Right ventricle myocardium superior (tissue), 1 donor: ENCODE measurements at places on chromosomes 6 and 20.

GRCh38 chr20:52539891-52540290 lies 348.3 kb upstream of the ZFP64 start:
- DNase-seq, result no peak

GRCh38 chr6:75494290-75494689 lies 690 bp upstream of the FILIP1 start:
- no peak for DNase-seq

- no peak for DNase-seq
These were observed 63.4 kb downstream of the PRDM1 start for GRCh38 chr6:106149472-106150069.

DNA sequence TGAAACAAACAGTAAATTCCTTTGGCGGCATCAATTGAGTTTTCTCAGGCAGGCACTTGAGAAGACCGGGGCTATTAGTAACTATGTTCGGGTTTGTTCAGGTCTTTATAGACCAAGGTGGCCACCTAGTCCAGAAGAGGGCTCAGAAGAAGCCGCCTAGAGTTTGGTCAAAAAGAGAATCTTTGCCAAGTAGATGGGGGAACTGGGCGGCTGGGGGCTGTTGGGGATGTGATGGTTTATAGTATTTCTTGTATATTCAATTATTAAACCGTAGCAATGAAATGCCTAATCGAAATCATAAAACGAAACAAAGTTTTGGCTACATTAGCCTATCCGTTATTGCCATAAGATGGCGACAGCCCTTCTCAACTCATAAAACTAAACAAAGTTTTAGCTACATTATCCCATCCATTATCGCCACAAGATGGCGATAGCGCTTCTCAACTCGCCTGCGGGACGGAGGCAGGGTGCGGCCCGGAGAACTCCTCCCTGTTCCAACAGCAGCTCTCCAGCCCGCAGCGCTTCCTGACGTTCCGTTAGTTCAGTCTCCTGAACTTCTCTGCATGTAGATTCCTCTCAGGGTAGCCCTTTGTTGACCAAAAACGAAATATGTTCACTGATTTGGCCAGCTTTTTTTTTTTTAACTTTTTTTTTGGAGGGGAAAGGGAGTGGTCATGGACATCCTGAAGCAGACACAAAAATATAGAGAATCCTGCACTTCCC lies 120.5 kb upstream of the PRSS16 start:
- peak; percentile 92 for DNase-seq

DNA sequence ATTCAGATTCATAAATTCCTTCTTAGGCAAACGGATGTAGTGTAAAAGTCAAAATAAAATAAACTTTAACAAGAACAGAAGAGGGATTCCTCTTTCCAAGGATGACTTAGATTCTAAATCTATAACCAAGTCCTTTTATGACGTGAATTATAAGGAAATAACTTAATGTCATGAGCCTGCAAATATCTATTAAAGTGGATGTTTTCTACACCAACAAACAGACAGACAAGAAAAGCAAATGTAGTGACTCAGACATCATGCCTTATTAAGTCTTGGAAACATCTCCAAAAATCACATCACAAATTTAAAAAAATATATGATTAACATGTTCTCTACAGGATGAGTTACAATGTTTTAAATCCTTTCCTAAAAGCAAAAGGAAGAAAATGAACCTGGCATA lies 397.1 kb downstream of the ESR1 start:
- no peak for DNase-seq

DNA sequence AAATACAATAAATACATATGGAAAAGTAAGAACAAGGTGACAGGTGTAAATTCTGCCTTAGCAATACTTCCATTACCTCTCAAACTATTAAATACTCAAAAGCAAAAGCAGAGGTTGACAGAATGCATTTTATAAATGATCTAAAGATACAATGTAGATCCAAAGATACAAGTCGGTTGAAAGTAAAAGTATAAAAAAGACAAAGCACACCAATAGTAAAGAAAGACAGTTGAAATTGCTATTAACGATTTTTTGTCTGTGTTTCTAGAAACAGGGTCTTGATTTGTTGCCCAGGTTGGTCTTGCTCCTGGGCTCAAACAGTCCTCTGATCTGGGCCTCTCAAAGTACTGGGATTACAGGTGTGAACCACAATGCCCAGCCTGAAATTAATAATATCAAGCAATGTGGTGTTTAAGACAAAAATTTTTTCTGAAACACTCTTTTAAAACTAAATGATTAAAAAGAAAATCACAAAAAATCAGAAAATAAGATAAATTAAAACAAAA lies 23.9 kb downstream of the ULBP1 start:
- DNase-seq, result no peak

DNA sequence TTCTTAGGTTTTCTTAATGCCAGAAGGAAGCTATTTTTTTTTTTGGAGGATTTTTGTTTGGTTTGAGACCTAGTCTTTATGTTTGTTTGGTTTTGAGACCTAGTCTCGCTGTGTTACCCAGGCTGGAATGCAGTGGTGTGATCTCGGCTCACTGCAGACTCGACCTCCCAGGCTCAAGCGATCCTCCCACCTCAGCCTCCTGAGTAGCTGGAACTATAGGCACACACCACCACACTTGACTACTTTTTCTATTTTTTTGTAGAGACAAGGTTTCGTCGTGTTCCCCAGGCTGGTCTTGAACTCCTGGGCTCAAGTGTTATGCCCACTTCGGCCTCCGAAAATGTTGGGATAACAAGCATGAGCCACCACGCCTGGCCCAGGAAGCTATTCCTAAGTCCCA lies 67.8 kb upstream of the NHSL1 start:
- DNase-seq, result no peak

DNA sequence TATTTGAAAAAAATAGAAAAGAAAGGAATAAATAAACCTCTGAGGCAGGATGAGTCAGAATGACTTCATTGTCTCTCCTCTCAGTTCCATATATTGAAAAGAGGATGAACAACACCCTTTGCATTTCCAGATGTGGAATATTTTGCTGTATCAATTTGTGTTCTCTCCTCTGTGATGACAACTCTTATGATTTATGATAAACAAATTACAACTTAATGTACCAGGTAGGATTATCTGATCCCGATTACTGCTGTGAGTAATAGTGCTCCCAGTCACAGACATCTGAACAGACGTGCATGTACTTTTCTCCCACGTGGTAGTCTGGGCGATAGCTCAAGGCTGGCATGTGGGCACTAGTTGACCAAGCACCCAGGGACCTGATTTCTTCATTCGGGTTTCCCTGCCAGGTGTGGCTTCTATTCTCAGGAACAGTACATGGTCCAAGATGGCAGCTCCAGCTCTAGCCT lies 142.1 kb upstream of the SULF2 start:
- DNase-seq, result no peak

DNA sequence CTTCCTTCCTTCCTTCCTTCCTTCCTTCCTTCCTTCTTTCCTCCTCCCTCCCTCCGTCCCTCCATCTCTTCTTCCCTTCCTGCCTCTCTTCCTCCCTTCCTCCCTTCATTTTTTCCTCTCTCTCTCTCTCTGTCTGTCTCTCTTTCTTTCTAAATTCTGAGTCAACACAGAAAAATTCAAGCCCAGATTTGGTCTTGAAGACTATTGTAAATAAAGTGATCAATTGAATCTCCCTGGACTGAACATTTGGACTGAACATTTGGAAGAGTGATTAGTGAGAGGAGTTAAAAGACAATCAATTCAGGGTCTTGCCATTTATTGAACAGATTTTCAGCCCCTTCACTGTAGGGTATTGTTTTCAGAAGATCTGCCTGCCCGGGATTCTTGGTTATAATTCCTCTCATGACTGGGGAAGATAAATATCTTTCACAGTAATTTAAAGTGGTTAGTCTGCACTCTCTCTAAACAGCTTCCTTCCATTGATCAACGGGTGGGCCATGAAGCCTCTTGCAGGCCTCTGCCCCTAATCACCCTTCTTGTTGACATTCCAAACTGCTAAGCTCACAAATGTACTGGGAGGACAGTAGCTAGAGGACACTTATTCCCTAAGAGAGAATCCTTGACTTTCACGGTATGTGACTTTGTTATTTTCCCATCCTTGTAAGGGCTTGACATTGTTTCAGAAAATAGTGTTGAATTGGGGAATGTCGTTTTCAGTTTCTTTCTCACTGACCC lies 101.7 kb upstream of the BMP2 start:
- no peak for DNase-seq

- DNase-seq, result no peak
These were observed 61.0 kb downstream of the SNAI1 start for GRCh38 chr20:50043573-50044352.

- DNase-seq, result no peak
These were observed 256.2 kb downstream of the EPHA7 start for GRCh38 chr6:93163146-93163545.

GRCh38 chr6:25309886-25310285 lies 30.7 kb downstream of the CARMIL1 start:
- no peak for DNase-seq

DNA sequence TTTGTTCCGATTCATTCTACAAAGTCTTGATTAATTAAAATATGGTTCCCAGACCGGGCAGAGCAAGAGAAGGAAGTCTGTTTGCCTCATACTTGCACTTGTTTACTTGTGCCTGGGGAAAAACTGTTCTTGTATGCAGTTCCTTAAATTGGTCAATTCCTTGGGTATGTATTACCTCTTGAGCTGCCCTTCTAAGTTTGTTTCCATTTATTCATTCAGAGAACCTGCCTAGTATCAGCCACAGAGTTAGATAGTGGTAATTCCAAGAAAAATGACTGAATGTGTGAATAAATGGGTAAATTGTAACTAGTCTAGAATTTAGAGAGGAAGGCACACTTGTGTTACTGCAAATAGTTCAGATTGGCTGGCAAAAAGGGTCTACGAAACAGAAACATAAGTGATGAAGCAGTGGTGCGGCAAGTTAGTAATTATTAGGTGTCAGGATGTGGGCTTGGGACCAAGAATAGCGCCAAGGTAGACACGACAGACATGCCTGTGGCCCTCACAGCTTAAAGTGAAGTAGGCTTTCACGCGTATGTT lies 525 bp upstream of the MAK start:
- DNase-seq, result no peak

DNA sequence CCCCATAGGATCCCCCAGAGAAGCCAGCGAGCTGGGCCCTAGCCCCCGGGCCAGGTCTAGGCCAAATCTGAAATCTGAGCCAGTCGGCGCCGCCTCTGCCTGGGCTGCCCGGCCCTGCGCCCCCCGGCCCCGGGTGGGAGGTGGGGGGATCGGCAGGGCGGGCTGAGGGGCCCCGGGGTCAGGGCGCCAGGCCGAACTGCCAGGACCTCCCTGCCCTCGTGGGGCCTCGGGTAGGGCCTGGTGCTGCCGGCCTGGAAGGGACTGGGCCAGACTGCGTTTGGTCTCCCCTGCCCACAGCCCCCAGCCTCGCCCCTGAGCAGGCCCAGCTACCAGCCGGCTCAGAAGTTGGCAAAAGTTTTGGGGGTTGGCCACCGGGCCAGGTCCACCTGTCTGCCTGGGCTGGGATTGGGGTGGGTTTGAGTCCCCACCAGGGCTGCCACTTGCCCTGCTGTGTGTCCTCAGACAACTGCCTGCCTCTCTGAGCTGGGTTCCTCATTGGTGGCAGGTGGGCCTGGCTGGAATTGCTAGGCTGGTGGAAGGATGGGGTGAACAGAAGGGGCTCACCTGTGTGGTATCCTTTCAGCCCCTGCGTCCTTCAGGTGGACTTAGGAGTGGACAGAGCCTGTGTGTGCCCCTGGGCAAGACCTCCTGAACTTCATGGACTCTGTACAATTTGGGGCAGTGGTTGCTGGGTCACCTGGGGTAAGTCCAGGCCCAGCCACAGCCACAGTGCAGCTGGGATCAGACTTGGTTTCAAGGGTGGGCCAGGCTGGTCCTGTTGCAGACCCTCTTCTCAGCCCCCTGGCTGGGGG lies 801 bp downstream of the SRC start:
- no peak for DNase-seq

- DNase-seq, result no peak
These were observed 137.8 kb upstream of the SPACA1 start for GRCh38 chr6:87909849-87910248.

DNA sequence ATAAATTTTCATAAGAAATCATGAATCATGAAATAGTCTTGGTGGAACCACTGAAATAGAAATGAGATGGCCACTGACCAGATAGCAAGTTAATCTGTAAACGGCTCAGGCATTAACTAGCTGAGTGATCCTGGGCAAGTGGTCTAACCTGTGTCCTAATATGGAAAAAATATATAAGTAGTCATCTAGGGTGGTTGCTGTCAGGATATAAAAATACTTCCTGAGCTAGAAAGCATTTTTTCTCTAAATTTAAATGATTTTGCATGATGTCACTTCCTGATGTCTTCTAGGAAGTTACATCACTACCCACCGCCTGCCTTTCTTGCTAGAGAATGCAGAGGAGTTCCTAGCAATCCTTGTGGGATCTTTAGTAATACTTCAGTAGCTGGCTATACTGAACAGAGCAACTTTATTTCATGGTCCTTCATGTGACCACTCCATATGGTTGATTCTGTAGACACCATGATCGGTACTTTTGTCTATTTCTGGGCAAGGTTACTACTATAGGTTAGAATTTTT lies 228.1 kb upstream of the CEP162 start:
- no peak for DNase-seq

- no peak for DNase-seq
These were observed 28.9 kb downstream of the TREM1 start for GRCh38 chr6:41257369-41258195.

DNA sequence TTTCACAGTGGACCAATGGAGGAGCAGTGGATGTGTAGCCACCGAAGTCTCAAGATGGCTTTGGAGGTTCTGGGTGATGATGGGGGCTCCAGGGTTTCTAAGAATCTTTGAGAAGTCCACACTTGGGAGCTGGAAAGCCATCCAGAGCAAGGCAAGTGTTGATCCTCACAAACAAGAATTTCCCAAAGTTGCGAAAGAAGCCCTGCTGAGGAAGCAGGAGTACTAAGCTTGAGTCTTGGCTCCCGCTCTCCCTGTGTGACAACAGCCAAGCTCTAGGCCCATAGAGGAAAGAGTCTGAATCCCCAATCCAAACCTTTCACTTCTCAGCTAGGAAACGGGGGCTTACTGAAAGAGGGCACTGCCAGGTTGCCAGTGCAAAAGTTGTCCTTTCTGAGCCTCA lies 106.0 kb downstream of the EDN3 start:
- DNase-seq, result no peak

DNA sequence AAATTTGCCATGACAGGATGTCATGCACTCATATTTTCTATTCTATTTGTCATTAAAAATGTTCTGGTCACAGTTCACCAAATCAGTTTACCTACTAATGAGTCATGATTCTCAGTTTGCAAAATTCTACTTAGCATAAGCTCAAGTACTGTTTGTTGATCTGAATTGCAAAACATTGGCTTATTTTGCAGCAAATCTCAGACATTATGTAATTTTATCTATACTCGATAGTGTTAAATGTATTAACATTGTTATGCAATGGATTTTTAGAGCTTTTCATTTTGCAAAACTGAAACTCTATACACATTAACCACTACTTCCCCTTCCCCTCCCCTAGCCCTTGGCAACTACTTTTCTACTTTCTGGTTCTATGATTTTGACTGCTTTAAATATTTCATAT lies 213.8 kb upstream of the ZFP64 start:
- DNase-seq, result no peak

DNA sequence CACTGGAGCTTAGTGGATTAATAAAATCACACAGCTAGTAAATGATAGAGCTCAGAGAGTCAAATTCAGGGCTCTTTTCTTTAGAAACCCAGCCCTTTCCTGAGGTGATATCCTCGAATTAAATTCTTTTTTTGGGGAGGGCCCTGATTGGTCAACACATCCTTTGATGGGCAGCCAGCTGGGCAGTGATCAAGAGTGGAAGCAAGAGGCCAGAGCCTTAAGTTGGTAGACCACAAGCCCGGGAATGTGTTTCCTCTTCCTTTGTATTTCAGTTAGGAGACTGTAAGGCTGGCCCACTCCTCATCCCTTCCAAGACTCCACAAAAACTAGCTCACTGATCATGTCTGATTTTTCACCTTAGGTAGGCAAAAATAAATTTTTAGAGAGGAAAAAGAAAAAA lies 640.5 kb downstream of the DHX35 start:
- DNase-seq, result no peak
